Activated T-helper 1 cell treated with Interleukin-2 at 50 U/mL for 16 hours (primary cell): ENCODE measurements at places on chromosomes 4 and X.

DNA sequence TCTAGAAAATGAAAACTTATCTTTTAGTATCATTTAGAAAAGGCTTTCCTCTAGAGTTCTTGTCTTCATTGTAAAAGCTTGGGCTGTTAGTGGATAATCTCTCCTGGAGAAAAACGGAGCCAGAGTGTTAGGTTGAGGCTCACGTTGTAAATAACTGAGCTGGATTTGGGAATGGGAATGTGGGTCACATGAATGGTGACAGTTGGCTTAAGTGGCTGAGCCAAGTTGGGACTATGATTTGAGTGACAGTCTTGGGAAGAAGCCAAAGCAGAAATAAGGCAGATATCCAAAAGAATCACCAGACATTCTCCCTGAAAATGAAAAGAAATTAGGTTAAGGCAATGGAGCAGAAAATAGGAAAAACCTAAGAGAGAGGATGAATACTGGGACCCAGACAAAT lies 33.6 kb upstream of the PDGFC start:
- DNase-seq: no peak

GRCh38 chrX:154412468-154412867 lies 1.1 kb downstream of the TAFAZZIN start:
- DNase-seq: no peak

- DNase-seq: no peak
Observed at GRCh38 chrX:48696909-48697727, 584 bp downstream of the SUV39H1 start.

GRCh38 chr4:158777423-158778155 lies 8.8 kb downstream of the FNIP2 start:
- no peak for DNase-seq

GRCh38 chr4:29319663-29320340 lies 1400.4 kb upstream of the PCDH7 start:
- no peak for DNase-seq

GRCh38 chr4:82043809-82044137 lies 330.0 kb downstream of the HNRNPD start:
- no peak for DNase-seq

- no peak for DNase-seq
Observed at GRCh38 chrX:151982222-151982621, 7.7 kb upstream of the GABRE start.

DNA sequence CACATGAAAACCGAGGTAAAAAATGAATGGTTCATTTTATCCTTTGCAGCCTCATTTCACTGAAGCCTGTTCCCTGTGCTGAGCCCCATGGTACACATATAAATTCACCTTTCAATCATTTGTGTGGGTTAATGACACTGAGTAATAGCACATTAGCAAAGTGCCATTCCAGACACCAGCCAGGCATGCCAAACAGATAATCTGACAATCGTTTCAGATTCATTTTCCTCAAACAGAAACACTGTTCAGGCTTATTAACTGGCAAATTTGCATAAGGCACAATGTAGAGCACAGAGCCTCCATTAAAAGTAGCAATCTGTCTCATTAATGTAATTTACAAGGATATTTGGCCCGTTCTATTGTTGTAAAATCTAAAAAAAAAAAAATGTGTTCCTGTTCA lies 76.2 kb downstream of the UNC5C start:
- no peak for DNase-seq

DNA sequence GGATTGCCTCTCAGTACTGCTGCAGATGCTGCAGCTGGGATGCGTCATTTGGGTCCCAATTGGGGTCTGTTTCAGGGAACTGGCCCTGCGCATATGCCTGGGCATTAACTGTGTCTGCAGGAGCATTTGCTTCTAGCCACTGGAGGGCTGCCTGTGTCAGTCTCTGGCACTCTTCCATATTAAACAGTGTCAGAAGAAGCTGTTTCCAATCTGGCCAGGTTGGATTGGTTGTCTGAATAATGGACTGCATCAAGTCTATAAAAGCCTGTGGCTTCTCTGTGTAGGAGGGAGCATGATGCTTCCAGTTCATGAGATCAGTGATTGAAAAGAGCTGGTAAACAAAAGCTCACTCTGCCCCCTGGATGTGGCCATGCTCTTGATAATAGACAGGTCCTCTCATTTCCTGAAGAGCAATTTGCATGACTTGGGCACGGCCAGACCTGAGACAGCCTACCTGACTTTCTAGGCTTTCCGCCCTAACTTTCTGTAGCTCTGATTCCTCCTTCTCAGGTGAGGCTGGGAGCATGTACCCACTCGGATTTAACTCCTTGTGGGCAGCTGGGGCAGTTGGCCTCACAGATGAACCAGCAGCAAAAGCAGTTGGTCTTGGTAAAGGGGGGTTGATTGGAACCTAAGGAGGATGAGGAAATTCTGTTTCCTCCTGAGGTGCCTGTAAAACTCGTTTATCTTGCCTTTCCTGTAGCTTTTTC lies 29.2 kb downstream of the SULT1E1 start:
- DNase-seq: no peak

GRCh38 chr4:183105092-183105491 lies 6.0 kb downstream of the WWC2 start:
- DNase-seq: no peak
